ENCODE measurements at places on chromosomes 13 and 19.

DNA sequence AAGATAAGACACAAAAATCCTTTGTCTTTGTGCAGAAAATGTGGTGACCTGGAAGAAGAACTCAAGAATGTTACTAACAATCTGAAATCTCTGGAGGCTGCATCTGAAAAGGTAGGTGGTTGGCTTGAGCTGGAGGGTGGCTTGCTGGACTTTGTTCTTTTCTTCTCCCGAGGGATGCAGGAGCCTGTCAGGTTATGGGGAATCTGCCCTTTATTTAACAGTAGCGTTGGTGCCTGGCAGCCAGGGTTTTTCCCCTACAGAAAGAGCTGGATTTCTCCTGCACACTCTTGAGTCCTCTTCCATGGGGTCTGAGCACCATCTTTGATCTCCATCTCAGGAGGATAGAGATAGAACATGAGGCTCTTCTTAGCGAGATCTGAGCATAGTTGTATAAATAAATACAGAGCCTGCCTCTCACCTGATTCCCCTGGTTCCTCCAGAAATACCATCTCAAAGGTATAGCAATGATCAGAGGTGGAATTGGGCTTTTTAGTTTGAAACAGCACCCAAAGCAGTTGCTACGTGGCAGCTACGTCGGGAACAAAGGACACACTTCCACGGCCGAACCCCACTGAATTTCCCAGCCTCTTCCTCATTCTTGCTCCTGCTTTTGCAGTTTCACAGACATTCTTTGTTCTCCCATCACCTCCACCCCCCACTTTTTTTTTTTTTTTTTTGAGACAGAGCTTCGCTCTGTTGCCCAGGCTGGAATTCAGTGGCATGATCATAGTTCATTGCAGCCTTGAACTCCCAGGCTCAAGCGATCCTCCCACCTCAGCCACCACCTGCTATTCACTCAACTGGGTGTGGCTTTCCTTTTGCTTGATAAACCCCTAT, 12.9 kb downstream of the TPM4 start:
- H3K36me3 ChIP-seq: peaks cover 62% of the 10 kb centered on the region
- DNase-seq: no peak
- no peak overlapping the region for H3K27ac ChIP-seq
- no peaks in the 10 kb centered on the region for H3K4me1 ChIP-seq
- no peak overlapping the region for H3K4me3 ChIP-seq
- H3K27me3 ChIP-seq: no peaks in the 10 kb centered on the region

DNA sequence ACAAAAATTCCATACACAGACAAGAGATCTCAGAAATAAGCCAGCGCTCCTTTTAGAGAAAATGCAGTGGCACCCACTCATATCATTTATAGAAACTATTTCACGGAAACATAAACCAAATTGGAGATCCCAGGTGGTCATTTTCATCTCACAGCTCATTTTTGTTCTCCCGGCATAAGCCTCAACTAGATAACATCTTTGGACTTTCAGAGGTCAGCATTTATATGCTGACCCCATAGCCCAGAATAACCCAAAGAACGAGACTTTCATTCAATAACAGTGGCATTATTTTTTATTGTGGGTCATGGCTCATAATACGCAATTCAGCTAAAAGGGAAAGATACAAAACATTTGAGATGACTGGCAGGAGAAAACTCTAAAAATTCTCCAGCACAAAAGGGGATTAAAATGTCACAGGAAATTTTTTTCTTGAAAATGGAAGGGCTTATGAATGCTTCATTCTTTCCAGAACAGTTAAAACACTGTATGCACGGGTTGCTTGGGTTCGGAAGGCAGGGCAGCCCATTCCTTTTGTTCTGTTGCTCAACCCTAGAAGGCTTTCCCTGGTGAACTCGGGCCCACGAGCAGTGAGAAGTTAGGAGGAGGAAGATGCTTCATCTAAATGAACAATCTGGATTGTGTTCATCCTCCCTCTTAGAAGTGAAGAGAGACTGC, 24.0 kb downstream of the STARD13 start:
- no peak overlapping the region for H3K4me3 ChIP-seq
- H3K4me1 ChIP-seq: peaks cover 72% of the 10 kb centered on the region
- H3K36me3 ChIP-seq: no peaks in the 10 kb centered on the region
- H3K27ac ChIP-seq: no peak overlapping the region

GRCh38 chr13:99941086-99941485, 30.5 kb downstream of the ZIC5 start:
- no peak overlapping the region for H3K4me3 ChIP-seq
- H3K27me3 ChIP-seq: no peaks in the 10 kb centered on the region
- peaks cover 15% of the 10 kb centered on the region for H3K4me1 ChIP-seq

DNA sequence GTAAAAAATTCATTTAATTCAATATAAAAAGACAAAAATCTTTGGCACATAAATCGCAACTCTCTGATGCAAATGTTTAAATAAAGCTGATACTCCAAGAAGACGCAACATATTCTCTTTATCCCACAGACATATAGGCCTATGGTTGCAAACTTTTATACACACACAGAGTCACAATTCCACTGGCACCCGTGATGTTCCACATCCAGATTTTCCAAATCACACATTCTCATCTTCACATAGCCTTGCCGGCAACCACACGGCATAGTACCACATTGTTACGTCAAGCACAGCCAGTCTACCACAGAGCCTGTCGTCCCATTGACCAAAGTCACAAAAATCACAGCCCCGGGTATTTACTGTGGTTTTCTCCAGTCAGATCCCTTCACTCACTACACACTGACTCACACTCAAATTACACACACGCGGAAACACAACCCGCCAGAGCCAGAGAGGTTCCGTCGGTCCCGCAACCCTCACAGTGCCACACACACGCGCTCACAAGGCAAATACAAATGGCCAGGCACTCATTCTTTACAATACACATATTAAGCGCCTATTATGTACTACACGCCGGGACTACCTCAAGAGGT, 546 bp upstream of the ZNF546 start:
- H3K4me1 ChIP-seq: no peaks in the 10 kb centered on the region
- H3K36me3 ChIP-seq: no peaks in the 10 kb centered on the region
- peak overlapping the region; percentile 71 for H3K4me3 ChIP-seq
- peak overlapping the region; percentile 57 for H3K27ac ChIP-seq
- H3K27me3 ChIP-seq: no peaks in the 10 kb centered on the region

DNA sequence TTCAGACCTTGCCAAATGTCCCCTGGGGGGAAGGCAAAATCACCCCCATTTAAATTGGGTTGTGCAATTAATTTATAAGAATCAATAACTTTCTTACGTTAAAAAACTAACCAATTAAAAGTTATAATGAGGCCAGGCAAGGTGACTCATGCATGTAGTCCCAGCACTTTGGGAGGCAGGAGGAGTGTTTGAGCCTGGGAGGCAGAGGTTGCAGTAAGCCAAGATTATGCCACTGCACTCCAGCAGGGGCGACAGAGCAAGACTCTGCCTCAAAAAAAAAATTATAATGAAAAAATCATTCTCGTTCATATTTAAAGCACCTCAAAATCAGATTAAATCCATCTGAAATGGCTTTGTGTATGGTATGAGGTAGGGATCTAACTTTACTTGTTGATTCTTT, 18.4 kb upstream of the SIGLEC14 start:
- no peak overlapping the region for H3K4me3 ChIP-seq
- no peaks in the 10 kb centered on the region for H3K36me3 ChIP-seq
- H3K27ac ChIP-seq: no peak overlapping the region
- no peaks in the 10 kb centered on the region for H3K27me3 ChIP-seq
- no peak for DNase-seq

GRCh38 chr19:41352609-41353465, 885 bp downstream of the TGFB1 start:
- no peaks in the 10 kb centered on the region for H3K36me3 ChIP-seq
- H3K27me3 ChIP-seq: no peaks in the 10 kb centered on the region
- H3K27ac ChIP-seq: peak overlapping the region; percentile 91
- peaks cover 18% of the 10 kb centered on the region for H3K4me1 ChIP-seq

DNA sequence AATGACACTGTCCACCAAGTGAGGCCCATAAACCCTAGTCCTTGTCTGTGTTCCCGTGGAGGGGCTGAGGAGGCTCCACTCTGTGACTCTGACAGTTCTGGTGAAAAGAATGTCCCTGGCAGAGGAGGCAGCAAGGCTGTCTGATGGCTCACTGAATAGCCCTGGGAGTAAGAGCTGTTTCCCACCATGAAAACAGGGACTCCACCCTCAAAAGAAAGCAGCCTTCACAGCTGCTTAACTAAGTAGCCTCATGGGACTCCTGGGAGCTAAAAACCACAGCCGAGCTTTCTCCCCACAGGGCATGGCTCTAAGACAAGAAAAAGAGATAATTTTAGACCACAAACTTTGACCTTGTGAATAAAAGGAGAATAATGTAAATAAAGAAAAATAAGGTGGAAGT, 135.1 kb upstream of the FRY start:
- no peaks in the 10 kb centered on the region for H3K36me3 ChIP-seq
- DNase-seq: no peak
- no peak overlapping the region for H3K4me3 ChIP-seq
- no peaks in the 10 kb centered on the region for H3K27me3 ChIP-seq
- H3K4me1 ChIP-seq: no peaks in the 10 kb centered on the region
- no peak overlapping the region for H3K27ac ChIP-seq

GRCh38 chr19:13118424-13119193, 545 bp downstream of the NACC1 start:
- H3K27me3 ChIP-seq: no peaks in the 10 kb centered on the region
- H3K4me1 ChIP-seq: peaks cover 14% of the 10 kb centered on the region
- peak overlapping the region; percentile 98 for H3K4me3 ChIP-seq
- H3K36me3 ChIP-seq: peaks cover 8% of the 10 kb centered on the region

DNA sequence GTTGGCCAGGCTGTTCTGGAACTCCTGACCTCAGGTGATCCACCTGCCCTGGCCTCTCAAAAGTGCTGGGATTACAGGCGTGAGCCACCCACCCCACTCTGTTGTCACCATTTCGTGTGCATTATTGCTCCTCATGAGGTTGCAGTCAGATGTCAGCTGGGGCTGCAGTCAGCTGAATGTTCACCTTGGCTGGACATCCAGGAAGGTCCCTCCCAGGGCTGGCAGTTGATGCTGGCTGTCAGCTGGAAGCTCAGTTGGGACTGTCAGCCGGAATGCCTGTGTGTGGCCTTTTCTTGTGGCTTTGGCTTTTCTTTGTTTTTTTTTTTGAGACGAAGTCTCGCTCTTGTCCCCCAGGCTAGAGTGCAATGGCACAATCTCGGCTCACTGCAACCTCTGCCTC, 6.6 kb downstream of the MEGF8 start:
- no peak overlapping the region for H3K27ac ChIP-seq
- DNase-seq: no peak
- no peaks in the 10 kb centered on the region for H3K4me1 ChIP-seq
- no peaks in the 10 kb centered on the region for H3K36me3 ChIP-seq

DNA sequence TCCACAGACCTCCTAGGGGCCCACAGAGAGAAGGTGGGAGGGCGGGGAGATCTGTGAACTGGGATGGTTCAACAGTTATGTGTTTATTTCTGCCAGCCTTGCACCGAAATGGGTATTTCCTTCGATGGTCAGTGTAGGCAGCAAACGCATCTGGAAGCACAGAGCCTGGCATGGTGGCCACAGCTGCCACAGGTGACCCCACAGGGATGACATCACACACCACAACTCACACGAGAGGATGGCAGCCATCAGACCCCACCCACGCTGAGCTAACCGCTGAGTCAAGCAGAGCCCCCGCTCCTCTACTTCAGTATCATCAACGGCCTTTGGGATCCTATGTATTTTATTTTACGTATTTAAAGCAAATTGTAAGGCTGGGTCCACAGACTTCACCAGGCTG, 37.4 kb downstream of the NAXD start:
- H3K27me3 ChIP-seq: no peaks in the 10 kb centered on the region
- no peaks in the 10 kb centered on the region for H3K4me1 ChIP-seq
- H3K36me3 ChIP-seq: peaks cover 8% of the 10 kb centered on the region
- no peak for DNase-seq
- H3K27ac ChIP-seq: no peak overlapping the region

DNA sequence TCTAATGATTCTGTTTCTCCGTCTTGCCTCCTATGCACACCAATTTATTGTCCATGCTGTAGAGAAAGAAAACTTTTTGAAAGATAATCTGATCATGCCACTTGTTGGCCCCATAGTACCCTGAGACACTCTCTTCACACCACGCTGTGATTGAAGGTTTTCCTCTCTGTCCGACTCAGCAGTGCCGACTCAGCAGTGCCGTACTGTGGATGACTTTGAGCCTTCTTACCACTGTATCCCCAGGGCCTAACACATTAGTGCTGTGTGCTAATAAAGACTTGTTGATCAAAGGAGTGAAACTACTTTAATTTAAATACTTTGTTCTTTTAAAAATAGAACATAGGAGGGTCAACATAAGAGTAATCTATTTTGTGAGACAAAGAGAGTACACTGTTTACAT, 429.6 kb downstream of the KLF12 start:
- no peaks in the 10 kb centered on the region for H3K36me3 ChIP-seq
- DNase-seq: no peak
- H3K4me3 ChIP-seq: no peak overlapping the region
- H3K27me3 ChIP-seq: no peaks in the 10 kb centered on the region

GRCh38 chr19:18438331-18439024, 545 bp upstream of the ISYNA1 start:
- H3K4me3 ChIP-seq: no peak overlapping the region
- no peaks in the 10 kb centered on the region for H3K36me3 ChIP-seq
- H3K27me3 ChIP-seq: no peaks in the 10 kb centered on the region
- H3K4me1 ChIP-seq: no peaks in the 10 kb centered on the region

- H3K4me1 ChIP-seq: no peaks in the 10 kb centered on the region
- no peak overlapping the region for H3K4me3 ChIP-seq
- H3K27me3 ChIP-seq: no peaks in the 10 kb centered on the region
- H3K27ac ChIP-seq: no peak overlapping the region
- H3K36me3 ChIP-seq: no peaks in the 10 kb centered on the region
These were observed 14.7 kb downstream of the TEX30 start for GRCh38 chr13:102758842-102759241.

GRCh38 chr13:113342820-113343691, 20.9 kb downstream of the GRTP1 start:
- no peak overlapping the region for H3K4me3 ChIP-seq
- no peaks in the 10 kb centered on the region for H3K4me1 ChIP-seq
- no peak overlapping the region for H3K27ac ChIP-seq
- no peaks in the 10 kb centered on the region for H3K27me3 ChIP-seq

DNA sequence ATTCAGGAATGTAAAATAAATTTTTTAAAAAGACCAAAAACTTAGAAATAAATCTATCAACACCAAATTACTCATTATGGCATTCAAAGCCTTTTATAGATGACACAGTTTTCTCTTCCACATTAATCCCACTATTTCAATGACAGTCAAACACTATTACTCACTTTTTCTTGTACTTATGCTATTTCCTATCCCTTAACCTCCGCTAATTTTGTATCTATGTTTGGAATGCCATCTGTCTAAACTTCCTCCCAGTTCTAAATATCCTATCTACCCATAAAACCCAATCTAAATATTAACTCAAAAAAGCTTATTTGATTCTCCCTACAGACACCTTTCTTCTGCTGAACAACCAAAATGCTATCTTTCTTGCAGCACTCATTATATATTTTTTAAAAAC, 203.5 kb downstream of the ENOX1 start:
- H3K27me3 ChIP-seq: no peaks in the 10 kb centered on the region
- no peaks in the 10 kb centered on the region for H3K4me1 ChIP-seq
- DNase-seq: no peak
- H3K36me3 ChIP-seq: no peaks in the 10 kb centered on the region
- no peak overlapping the region for H3K27ac ChIP-seq
